Activated T-helper 1 cell treated with anti-CD3 and anti-CD28 coated beads, Interleukin-12 subunit alpha, Interleukin-12 subunit beta, Interleukin-2, Interleukin-4 antibody, amounts not matched to agents 30 ng/mL and 10 ng/mL and 1 ng/mL, durations not matched to agents 14 hours and 24 hours and 36 hours (primary cell): ENCODE measurements at places on chromosomes 2 and 18.

DNA sequence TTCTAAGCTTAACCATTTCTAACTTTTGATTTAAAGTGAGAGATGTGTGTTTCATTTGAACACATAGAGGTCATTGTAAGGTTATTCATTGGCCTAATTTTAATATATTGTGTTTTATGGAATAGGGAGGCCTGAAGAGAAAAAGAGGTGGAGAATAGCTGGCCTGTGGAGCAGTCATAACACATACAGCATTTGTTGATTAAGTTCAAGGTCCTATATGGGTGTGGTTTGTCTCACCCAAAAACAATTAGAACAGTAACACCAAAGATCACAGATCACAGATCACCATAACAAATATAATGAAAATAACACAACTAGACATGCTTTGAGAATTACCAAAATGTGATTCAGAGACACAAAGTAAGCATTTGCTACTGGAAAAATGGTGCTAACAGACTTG is 252.4 kb upstream of the SPOPL start:
- no peaks in the 10 kb centered on the region for H3K4me1 ChIP-seq
- H3K4me3 ChIP-seq, result no peak overlapping the region
- no peak overlapping the region for H3K27ac ChIP-seq
- H3K36me3 ChIP-seq, result no peaks in the 10 kb centered on the region
- no peak for DNase-seq

DNA sequence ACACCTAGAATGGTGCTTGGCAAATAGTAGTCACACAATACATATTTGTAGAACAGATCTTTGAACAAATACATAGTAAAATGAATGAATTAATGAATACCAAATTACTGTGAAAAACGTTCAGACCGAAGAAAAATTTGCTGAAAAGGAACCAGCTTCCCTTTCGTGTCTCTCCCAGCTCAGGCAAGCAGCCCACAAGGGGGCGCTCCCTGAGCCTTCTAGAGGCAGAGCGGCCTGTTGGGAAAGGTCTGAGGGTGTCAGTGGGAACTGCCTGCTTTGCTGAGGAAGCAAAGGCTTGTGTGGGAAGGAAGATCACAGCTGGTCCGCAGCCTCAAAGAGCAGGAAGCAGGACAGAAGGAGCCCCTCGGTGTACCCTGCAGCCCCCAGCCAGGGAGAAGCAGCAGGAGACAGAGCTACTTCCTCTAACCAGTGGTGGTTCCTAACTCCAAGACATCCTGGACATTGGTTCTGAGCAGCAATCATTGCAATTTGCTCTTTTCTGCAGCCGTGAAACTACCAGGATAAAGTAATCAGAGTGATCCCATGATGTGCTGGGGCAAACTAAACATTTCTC is 231.1 kb downstream of the ANKRD30B start:
- H3K36me3 ChIP-seq, result no peaks in the 10 kb centered on the region
- peaks cover 2% of the 10 kb centered on the region for H3K27me3 ChIP-seq
- H3K4me3 ChIP-seq, result no peak overlapping the region

DNA sequence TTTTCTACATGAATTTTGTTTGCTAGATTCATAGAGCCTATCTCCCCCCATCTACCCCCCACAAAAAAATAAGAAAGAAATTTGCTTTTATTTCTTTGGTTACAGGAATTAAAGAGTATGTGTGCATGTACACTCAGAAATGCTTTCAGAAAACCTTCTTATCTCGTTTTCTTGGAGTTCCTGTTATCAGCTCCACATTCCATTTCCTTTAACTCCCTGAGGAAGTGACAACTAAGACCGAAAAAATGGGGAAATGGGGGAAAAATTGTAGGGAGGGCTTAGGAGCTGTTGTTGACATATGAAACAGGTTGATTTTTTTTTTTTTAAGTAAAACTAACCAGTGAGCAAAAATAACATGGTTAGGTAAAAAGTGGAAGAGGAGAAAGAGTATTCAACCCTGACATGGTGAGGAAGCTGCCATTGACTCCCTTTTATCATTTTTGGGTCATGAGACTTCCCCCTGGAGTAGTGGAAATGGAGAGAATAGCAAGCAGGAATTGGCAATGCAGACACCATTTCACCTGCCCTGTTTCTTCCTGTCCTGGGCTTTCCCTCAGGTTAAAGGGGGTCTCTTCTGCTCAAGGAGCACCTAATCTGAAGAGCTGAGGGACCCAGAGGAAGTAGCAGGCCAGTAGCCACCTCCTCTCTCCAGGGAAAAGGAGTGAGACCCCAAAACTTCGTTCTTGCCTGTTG is 93.5 kb downstream of the OSBPL6 start:
- no peaks in the 10 kb centered on the region for H3K36me3 ChIP-seq
- H3K27ac ChIP-seq, result no peak overlapping the region
- no peak for DNase-seq
- no peaks in the 10 kb centered on the region for H3K4me1 ChIP-seq
- H3K4me3 ChIP-seq, result no peak overlapping the region

DNA sequence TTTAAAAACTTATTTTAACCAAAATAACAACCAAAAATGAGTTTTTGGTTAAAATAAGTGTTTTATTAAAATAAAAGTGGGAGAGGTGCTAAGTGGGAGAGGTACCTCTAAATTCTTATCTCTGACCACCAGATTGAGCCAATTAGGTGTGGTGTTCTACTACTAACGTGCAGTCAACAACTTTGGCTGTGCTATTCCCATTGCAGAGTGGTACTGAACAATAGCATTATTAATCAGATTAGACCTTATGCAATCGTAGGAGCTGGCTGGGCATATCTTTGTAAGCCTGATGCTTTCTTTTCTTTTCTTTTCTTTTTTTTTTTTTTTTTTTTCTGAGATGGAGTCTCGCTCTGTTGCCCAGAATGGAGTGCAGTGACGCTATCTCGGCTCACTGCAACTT is 38.9 kb downstream of the RAB27B start:
- H3K4me3 ChIP-seq, result no peak overlapping the region
- H3K27me3 ChIP-seq, result no peaks in the 10 kb centered on the region
- no peaks in the 10 kb centered on the region for H3K36me3 ChIP-seq
- H3K27ac ChIP-seq, result no peak overlapping the region
- H3K4me1 ChIP-seq, result no peaks in the 10 kb centered on the region

DNA sequence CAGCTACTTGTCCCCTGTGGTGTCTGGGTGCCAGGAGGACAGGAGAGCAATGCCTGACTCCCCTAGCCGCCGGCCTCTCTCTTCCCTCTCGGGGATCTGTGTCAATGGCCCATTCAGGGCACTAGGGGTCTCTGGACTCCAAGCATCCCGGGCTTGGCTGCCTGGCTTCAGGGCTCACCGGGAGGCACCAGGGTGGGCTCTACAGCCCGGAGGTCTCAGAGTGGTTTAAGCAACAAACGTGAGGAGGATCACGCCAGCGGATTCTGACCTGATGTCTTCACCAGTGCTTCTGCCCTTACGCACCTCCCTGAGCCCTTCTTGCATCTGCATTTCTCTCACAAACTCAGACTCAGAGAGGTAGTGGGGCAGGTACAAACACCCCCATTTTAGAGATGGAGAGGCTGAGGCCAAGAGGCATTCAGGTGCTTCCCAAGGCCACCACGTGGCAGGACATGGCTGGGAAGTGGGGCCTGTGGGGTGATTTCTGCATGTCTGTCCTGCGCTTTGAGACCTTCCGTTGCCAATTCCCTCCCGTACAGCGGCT is 243.0 kb downstream of the CELF4 start:
- peaks cover 2% of the 10 kb centered on the region for H3K27me3 ChIP-seq
- H3K36me3 ChIP-seq, result no peaks in the 10 kb centered on the region
- no peak overlapping the region for H3K27ac ChIP-seq
- H3K4me3 ChIP-seq, result no peak overlapping the region

DNA sequence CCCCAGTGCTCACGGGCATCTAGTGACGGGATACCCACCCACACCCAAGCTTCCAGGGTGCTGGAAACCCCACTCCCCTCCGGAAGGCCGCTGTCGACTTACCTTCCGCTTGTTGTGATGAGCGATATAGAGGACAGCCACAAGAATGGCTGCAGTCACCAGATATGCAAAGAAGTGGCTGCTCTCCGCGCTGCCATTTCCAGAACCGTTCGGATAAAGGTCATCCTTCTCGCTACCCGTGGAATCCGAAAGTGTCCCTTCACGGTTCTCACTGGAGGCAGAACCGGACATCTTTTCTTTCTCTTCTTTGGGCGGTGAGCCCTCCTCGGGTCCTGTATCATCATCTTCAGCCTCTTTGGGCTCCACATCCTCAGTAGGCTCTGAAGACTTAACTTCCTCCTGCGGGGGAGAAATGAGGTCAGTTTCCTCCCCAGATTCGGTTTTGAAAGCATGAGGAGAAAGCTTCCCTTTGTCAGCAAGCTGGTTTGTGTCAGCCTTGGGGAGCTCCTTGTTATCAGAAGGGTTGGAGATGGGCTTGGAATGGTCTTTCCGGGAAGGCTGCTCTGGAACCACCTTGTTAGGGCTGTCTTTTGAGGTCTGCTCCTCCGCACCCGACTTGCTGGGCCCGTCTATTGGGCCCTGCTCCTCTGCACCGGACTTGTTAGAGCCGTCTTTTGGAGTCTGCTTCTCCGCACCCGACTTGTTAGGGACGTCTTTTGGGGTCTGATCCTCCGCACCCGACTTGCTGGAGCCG is 1.2 kb downstream of the TGOLN2 start:
- peak overlapping the region; percentile 99 for H3K27ac ChIP-seq
- no peaks in the 10 kb centered on the region for H3K27me3 ChIP-seq
- DNase-seq, result peak; percentile 51

GRCh38 chr18:25732862-25733261 is 357.6 kb downstream of the SS18 start:
- H3K27me3 ChIP-seq, result peaks cover 3% of the 10 kb centered on the region
- no peaks in the 10 kb centered on the region for H3K36me3 ChIP-seq
- no peak for DNase-seq

- no peaks in the 10 kb centered on the region for H3K36me3 ChIP-seq
- no peak for DNase-seq
- H3K4me3 ChIP-seq, result no peak overlapping the region
- H3K4me1 ChIP-seq, result no peaks in the 10 kb centered on the region
- H3K27ac ChIP-seq, result no peak overlapping the region
- H3K27me3 ChIP-seq, result no peaks in the 10 kb centered on the region
Measured at GRCh38 chr2:214246417-214246816, 164.4 kb upstream of the VWC2L start.

GRCh38 chr2:137939026-137939425 is 25.2 kb upstream of the HNMT start:
- no peak overlapping the region for H3K4me3 ChIP-seq
- DNase-seq, result no peak
- H3K27me3 ChIP-seq, result no peaks in the 10 kb centered on the region
- H3K27ac ChIP-seq, result no peak overlapping the region
- H3K36me3 ChIP-seq, result no peaks in the 10 kb centered on the region

GRCh38 chr18:74493689-74494088 is 2.5 kb upstream of the CNDP2 start:
- H3K4me3 ChIP-seq, result no peak overlapping the region
- H3K36me3 ChIP-seq, result peaks cover 8% of the 10 kb centered on the region
- peaks cover 16% of the 10 kb centered on the region for H3K27me3 ChIP-seq
- peaks cover 29% of the 10 kb centered on the region for H3K4me1 ChIP-seq

DNA sequence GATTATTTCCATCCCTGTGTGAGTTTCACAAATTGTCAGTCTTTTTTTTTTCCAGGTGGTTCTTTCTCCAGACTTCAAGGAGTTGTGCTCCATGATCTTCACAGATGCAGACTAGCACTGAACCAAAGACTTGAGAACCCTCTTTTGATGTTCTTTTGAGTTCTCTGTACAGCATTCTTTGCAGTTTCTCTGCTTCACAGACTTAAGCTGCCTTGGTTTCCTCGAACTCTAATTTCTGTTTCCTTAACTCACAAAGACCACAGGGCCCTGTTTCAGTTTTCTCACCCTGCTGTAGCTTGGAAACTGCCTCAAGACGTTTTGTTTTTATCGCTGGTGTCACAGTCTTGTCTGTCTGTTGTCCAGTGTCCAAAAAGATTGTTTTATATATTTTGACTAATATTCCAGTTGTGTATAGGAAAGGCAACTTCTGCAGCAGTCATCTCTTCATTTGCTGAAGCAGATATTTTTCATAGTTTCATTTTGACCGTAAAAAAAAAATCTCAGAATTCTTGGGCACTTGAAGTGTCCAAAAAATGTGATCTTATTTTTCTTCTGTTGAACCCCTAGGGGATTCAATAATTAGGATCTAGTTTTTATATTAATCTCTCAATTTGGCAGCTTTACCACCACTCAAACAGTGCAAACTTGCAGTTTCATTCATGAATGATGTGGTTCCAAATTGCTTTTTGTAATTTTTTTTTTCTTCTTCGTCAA is 97.0 kb upstream of the MC4R start:
- H3K27me3 ChIP-seq, result no peaks in the 10 kb centered on the region
- DNase-seq, result no peak
- H3K27ac ChIP-seq, result no peak overlapping the region
- no peaks in the 10 kb centered on the region for H3K4me1 ChIP-seq
- H3K4me3 ChIP-seq, result no peak overlapping the region

DNA sequence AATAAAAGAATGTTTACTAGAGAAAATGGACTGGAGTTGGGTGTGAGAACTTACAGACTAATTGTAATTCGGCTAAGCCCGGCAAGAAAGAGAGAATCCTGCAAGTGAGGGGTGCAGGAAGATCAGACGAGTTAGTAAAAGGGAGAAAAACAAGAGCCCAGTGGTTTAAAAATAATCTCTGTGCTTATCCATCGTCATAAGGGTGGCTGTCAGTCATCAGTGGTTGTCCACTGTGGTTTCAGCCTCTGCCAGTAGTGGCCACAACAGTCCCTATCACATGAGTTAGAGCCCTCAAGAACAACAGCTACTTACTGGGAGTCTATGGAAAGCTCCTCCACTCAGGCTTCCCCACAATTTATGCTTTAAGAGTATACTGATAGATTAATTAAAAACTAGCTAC is 239.8 kb downstream of the SETBP1 start:
- no peak for DNase-seq
- no peak overlapping the region for H3K4me3 ChIP-seq
- no peak overlapping the region for H3K27ac ChIP-seq

DNA sequence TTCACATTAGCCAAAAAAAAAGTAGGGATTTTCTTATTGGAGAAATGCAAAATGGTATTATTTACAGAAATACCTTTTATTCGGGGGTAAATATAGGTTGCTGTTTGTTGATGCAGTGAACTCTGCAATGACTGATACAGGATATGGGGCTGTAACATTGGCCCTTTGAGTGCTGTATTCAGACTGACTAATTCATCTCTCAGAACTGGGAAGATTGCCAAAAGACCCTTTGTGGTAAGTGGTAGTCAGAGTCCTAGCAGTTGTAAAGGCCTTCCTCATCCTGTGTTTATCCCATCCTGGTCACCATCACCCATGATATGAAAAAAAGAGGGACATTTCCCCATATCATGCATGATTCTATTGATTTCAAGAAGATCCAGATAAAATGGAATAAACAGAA is 14.0 kb upstream of the DCC start:
- no peak for DNase-seq
- no peaks in the 10 kb centered on the region for H3K27me3 ChIP-seq
- H3K4me1 ChIP-seq, result no peaks in the 10 kb centered on the region

DNA sequence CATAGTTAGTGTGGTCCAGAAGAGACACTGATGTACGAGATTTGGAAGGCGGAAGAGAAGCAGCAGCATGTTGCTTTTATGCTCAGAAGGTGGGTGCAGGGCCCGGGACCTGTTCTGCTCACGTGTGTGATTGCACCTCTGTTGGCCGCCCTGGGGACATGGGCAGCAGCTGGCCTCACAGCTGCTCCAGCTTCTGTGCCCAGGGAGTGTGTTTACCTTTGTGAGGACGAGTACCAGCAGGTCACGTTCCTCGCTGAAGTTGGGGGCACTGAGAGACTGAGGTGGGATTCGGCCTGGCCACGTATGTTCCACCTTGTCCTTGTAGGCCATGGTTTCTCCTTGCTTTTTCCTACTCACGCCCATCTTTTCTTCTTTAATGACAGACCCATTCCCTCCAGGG is 86.3 kb downstream of the PMAIP1 start:
- no peak overlapping the region for H3K27ac ChIP-seq
- no peaks in the 10 kb centered on the region for H3K4me1 ChIP-seq
- no peak overlapping the region for H3K4me3 ChIP-seq
- DNase-seq, result no peak

- no peak for DNase-seq
- H3K27ac ChIP-seq, result no peak overlapping the region
- H3K36me3 ChIP-seq, result no peaks in the 10 kb centered on the region
- H3K4me3 ChIP-seq, result no peak overlapping the region
Measured at GRCh38 chr2:227862227-227862740, 9.1 kb upstream of the DAW1 start.
